ENCODE measurements at places on chromosomes 4 and X.

DNA sequence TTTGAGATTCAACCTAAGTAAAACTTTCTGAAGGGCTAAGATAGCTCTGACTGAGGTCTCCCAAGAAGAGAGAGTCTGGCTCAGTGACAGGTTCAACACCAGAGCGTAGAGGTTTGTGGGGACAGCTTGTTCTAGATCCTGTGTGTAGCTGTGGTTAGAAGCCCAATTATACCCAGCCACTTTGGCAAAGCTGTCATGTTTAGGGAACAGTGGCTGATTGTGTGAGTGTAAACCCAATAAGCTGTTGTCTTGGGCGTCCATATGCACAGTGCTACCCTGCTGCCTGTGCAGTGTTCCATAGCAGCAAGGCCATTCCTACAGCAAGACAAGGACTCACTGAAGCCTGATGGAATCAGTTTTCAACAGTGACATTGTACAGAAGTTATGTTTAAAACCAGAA lies 11.2 kb upstream of the SCRG1 start:
- DNase-seq: no peak

DNA sequence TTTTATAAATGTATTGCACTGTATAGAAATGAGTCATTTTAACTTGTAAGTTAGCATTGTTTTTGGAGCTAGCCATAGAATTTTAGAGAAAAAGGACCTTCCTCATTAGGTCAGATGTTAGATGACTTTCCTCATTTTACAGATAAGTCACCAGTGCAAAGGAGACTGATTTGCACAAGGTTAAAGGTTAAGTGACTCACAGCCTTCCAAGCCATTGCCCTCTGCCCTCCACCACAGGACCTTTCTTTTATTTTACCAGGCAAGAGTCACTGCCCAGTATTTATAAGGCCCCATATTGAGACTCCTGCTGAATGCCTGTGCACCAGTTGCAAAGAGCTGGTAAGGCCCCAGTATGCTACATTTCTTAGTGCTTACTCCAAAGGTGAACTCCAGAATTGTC lies 4.2 kb upstream of the ABCG2 start:
- no peak for DNase-seq

DNA sequence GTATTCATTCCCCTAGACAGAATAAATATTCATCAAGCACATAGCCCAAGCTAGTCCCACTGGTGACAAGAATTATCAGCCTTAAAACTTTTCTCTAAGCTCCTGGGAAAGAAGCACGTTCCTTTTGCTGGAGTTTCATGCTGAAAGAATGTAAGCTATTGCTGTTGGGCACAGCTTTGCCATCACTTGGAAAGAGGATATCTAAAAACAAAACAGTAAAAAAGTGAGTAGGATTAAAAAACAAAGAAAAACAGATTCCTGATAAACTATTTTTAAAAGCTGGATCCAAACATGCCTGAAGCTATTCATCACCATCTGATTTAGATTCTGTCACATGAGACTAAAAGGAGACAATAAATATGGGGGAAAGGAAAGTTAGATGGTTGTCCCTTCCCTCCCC lies 176.8 kb downstream of the SCFD2 start:
- no peak for DNase-seq

- no peak for DNase-seq
Observed at GRCh38 chr4:31194823-31195222, 474.7 kb downstream of the PCDH7 start.

- DNase-seq: no peak
Observed at GRCh38 chr4:37673538-37674192, 12.5 kb downstream of the RELL1 start.

DNA sequence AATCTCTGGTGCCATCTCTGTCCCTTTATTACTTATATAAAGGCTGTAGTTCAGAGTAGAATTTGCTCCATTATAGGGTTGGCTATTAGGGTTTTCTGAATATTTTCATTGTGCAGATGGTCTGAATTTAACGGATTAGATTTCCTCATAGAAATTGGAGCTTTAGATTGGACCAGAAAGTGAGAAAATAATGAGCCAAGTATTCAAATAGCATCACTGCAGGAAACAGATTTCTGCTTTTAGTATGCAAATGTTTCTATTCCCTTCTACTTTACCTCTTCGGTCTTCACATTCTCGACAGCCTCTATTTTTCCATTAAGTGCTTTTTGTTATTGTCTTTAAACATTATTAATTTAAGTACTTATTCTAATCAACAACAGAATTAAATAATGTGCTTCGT lies 55.4 kb downstream of the TRIM2 start:
- DNase-seq: no peak

GRCh38 chr4:135201081-135201480 lies 999.5 kb upstream of the PABPC4L start:
- DNase-seq: no peak

DNA sequence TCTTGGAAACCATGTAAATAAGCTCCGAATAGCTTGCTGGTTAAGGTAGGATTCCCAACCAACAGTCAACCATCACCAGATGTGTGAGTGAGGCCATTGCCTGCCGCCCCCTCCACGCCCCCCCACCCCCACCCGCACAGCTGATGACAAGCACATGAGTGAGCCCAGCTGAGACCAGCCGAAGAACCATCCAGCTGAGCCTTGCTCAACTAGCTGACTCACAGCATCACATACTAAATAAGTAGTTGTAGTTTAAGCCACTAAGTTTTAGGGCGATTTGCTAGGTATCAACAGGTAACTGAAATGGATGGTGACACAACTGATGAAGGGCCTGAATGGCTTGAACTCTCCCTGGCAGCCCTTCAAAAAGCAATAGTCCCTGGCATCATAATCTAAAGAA lies 1.6 kb upstream of the CCDC149 start:
- no peak for DNase-seq

DNA sequence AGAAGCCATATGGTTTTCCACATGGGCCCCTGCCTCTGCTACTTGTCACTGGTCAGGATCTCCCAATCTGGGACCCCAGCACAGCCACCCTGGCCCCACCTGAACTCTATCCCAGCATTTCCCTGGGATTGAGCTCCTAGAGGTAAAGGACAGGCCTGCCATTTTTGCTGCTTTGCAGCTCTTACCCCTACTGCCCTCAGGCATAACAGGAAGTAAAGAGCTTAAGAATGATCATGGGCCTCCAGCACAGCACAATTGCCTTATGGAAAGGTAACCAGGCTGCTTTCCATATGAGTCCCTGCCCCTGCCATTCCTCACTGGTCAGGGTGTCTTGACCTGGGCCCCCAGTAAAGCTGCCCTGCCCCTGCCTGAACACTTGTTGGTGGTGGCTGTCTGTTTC lies 254.9 kb upstream of the ZCCHC13 start:
- DNase-seq: no peak

GRCh38 chr4:83080561-83080960 lies 34.0 kb downstream of the PLAC8 start:
- DNase-seq: no peak

GRCh38 chrX:108584617-108585211 lies 145.1 kb downstream of the COL4A5 start:
- no peak for DNase-seq

GRCh38 chrX:151488677-151489076 lies 74.8 kb upstream of the PASD1 start:
- no peak for DNase-seq

All from mesothelial cell of epicardium (in vitro differentiated cells).